Activated T-cell treated with anti-CD3 and anti-CD28 coated beads for 48 hours (primary cell): ENCODE measurements at places on chromosomes 6 and 20.

GRCh38 chr6:20207088-20207418 is 5.2 kb downstream of the MBOAT1 start:
- DNase-seq: no peak

GRCh38 chr6:2111162-2111677 is 134.2 kb downstream of the GMDS start:
- no peak for DNase-seq

- no peak for DNase-seq
These were observed 177.1 kb downstream of the ZDHHC14 start for GRCh38 chr6:157558049-157558448.

GRCh38 chr6:131314838-131315237 is 179.6 kb downstream of the AKAP7 start:
- no peak for DNase-seq

- DNase-seq: no peak
These were observed 14.8 kb downstream of the ARMC12 start for GRCh38 chr6:35751594-35751993.
